NB4 (cell line): ENCODE measurements at places on chromosomes 1 and 21.

- DNase-seq: no peak
Measured at GRCh38 chr1:58971629-58972140, 187.8 kb upstream of the JUN start.

DNA sequence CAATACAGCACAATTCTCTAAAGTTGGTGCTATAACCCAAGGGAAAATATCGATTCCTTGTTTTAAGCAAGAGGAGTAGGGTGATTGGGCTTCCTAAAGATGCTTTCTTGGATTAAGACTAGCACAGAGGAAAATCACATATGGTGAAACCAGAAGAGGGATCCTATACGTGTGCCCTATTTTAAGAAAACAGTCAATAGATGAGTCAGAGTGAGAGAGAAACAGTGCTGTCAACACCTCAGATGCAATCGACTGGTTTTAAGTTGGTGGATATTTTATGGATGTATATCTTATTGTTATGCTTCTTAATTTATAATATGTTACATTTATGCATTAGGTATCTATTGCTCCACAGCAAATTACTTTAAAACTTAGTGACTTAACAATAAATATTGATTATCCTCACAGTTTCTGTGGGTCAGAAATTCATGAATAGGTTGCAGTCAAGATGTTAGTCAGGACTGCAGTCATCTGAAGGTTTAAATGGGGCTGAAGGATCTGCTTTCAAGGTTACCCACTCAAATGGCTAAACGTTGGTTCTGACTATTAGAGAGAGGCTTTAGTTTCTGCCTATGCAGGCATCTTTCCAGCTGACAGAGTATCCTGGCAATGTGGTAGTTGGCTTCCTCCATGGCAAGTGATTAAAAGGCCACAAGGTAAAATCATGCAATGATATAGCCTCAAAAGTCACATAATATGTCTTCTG is 61.6 kb upstream of the DEPDC1 start:
- DNase-seq: no peak

GRCh38 chr1:150152772-150153456 is 3.2 kb downstream of the PLEKHO1 start:
- no peak for DNase-seq

DNA sequence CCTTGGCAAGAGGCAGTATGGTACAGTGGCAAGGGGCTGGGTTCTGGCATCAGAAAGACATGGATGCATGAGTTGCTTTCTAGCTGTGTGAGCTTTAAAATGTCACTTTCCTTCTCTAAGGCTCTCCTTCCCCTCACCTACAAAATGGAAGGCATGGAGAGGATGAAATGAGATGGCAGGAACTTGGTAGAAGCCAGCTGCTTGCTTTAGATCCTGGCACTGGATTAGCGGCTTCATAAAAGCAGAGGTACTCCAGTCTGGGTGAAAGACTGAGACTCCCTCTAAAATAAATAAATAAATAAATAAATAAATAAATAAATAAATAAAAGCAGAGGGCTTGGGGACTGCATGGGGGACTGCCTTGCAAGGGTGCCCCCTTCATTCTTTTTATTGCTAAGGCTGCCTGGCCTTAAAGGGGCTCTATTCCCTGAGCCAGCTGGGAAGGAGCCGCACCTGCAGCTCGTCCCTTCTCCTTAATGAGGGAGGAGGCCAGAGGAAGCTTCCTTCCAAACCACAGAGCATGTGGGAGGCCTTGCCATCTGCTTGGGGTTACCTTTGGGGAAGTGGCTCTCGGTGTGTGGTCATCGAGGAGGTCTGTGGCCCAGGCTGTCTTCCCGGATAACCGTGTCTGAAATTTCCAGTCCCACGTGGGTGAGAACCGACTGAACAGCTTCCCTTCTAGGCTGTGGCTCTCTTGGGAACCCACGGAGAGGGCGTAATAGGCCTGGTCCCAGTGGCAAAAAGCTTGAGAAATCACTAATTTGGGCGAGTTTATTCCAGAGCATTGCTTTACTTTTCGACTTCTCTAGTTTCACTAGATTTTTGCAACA is 2.0 kb upstream of the ATP13A2 start:
- peak; percentile 94 for DNase-seq

GRCh38 chr1:206903687-206904086 is 6.4 kb downstream of the IL24 start:
- DNase-seq: no peak

DNA sequence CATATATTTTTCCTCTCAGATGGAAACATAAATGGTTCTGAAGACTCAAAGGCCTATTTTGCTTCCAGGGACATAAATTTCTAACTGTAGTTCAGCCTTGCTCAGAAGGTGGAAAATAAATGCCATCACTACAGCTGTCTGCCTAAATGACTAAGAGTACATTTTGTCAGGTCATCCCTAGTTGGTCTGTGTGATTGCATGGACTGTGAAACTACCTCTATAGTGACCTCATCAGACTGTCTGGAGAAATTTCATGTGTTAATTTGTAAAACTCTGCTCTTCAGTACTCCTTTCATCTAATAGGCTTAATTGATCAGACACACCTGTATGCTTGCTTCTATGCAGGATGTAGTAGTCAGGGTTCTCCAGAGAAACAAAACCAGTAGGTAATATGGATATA is 886.9 kb downstream of the AMY1C start:
- peak; percentile 7 for DNase-seq

DNA sequence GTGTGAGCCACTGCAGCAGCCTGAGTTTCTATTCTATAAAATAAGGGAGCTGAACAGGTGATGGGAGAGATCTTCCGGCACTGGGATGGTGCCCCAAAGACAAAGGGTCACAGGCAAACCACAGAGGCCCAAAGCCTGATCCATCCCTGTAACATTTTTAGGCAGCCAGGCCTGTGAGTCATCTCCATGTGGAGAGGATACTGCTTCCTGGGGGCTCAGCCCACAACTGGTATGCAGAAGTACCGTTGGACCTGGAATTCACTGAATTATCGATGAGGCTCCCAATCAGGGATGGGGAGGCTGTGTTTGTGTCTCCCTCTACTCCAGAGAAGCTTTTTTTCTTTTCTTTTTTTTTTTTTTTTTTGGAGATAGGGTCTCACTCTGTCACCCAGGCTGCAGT is 48.8 kb upstream of the WASF2 start:
- peak; percentile 54 for DNase-seq

DNA sequence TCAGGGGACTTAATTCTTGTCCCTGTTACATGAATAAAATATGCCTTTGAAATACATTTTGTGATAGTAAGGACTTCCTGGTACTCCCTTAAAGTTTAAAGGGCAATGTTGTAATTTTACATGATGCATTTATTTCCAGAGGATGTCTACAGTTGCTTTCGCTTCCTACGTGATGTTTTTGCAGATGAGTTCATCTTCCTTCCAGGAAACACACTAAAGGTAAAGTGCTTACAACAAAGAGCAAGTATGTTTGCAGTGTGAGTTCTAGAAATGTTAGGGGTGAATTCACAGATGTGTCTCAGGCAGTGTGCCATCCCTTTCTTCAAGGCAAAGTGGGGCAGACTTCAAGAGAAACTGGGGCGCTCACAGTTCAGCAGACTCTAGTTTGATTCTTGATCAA is 31.2 kb downstream of the GNPAT start:
- DNase-seq: no peak

GRCh38 chr1:72830606-72831390 is 548.5 kb upstream of the NEGR1 start:
- DNase-seq: no peak

GRCh38 chr1:219517031-219517430 is 95.9 kb downstream of the ZC3H11B start:
- DNase-seq: no peak

GRCh38 chr1:41041614-41042270 is 20.2 kb upstream of the SLFNL1 start:
- DNase-seq: peak; percentile 55

DNA sequence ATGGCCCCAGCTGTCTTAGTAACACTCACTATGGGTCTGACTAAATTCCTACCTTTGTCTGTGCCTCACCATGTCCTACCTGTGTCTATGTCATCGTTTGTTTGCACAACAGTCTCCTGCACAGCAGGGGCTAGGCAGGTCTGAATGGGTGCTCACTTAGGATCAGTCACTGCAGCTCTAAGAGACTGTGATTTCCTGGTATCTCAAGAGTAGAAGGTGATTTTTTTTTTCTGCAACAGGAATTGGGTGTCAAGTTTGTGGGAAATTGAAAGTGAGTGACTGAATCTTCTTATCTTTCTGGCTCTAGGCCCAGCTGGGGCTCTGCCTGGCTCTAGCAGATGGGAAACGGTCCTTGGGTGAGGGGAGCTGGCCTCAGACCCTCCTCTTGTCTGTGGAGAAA is 46.4 kb upstream of the TRABD2B start:
- no peak for DNase-seq
